Iris pigment epithelial cell (primary cell): ENCODE measurements at places on chromosomes 11 and 22.

DNA sequence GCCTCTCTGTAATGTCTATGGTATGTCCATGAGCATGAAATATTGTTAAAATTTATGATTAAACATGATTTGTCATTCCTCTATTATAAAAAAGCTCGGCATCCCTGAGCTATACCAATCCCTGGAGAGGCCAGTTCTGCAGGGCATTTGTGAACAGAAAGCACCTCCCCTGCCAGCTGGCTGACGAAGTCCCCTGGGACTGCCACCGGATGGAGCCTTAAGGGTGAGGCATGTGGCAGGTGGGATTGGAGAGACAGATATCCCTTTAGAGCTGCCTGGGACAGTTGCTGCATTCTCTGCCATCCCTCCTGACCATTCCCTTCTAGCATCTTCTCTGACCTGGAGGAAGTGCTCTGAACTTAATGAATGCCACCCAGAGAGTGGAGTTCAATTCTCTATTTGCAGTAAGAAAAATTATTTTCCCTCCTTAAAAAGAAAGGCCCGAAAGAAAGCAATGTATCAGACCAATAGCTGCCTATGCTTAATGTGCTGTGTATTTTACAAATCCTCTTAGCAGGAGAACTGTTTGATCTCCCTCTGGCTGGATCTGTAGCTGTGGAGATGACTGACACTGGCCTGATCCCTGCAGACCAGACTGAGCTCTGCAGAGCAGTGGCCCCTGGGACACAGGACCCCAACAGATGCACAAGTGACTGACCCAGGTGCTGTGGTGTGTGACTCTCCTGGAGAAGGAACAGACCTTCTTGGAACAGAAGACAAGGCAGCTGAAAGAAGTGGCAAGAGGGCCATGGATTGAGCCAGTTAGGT lies 219.0 kb upstream of the NAV2 start:
- no peak for DNase-seq

GRCh38 chr11:85133636-85134035 lies 493.5 kb downstream of the DLG2 start:
- DNase-seq = no peak

DNA sequence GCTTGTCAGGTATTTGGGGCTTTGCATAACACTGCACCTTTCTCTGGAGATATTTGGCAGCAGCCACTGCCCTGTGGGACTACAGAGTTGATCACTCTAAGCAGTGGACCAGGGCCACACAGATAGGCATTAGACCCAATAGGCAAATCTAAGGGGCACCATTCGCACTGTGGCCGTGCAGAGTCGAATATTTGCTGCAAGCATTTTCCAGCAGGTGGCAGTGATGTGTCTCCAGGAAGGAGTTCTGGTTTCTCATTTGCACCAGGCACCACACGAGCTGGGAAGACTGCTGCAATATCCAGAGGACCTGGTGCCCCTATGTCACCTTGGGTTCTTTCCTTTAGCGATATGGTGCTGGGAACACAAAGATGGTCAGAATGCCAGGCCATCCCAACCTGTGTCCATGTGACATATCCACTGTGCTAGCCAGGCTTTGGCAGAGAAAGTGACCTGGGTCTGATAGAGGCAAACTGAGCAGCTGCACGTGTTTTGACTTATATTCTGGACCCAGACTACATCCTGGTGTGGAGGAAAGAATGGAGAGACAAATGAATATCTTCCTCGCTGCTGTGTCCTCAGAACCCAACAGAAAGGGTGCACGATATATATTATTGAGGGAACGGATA lies 318.7 kb downstream of the BUD13 start:
- peak; percentile 20 for DNase-seq

GRCh38 chr11:58615559-58615958 lies 6.9 kb upstream of the CNTF start:
- no peak for DNase-seq

- peak; percentile 91 for DNase-seq
Observed at GRCh38 chr11:11916981-11917399, 75.2 kb downstream of the USP47 start.

DNA sequence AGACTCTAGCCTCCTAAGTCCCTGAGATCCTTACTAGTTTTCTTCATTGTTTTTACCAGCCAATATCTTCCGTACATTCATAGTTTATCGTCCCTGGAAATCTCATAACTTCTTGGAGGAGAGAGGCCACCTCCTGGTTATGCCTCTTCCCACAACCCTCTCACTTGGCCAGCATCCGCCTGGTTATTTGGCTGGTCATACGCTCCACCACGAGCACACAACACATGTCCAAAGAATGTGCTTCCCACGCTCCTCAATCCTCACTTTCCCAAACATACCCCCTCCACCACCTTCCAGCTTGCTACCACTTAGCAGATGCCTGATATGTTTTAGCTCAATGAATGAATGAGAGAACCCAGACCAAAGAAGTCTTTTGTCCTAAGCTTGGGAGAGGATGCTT lies 83.5 kb upstream of the EIF3D start:
- peak; percentile 7 for DNase-seq

GRCh38 chr11:116876656-116877055 lies 39.2 kb upstream of the APOA1 start:
- no peak for DNase-seq

- no peak for DNase-seq
Observed at GRCh38 chr11:113895367-113896155, 9.0 kb upstream of the HTR3B start.

DNA sequence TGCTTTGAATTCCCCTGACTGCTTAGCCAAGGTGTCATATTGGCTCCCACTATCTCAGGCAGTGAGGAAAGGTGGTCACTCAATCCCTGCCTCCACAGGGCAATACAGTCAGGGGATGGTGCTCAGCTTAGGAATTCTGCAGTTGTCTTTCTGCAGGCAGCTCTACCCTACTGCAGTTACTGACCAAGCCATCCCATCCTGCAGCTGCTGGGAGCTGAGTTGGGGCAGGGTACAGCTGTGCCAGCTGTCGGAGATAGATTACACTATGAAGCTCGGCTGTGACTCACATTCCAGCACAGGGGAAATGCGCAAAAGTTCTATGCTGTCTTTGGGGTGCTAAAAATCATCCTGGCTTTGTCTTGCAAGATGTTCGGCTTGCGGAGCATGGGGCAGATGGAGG lies 4.4 kb upstream of the DAGLA start:
- DNase-seq = no peak

GRCh38 chr11:131041331-131042040 lies 125.2 kb upstream of the SNX19 start:
- no peak for DNase-seq

GRCh38 chr11:116518141-116518540 lies 254.6 kb downstream of the BUD13 start:
- DNase-seq = no peak

- DNase-seq = no peak
Observed at GRCh38 chr11:33695051-33695566, 5.5 kb downstream of the C11orf91 start.

DNA sequence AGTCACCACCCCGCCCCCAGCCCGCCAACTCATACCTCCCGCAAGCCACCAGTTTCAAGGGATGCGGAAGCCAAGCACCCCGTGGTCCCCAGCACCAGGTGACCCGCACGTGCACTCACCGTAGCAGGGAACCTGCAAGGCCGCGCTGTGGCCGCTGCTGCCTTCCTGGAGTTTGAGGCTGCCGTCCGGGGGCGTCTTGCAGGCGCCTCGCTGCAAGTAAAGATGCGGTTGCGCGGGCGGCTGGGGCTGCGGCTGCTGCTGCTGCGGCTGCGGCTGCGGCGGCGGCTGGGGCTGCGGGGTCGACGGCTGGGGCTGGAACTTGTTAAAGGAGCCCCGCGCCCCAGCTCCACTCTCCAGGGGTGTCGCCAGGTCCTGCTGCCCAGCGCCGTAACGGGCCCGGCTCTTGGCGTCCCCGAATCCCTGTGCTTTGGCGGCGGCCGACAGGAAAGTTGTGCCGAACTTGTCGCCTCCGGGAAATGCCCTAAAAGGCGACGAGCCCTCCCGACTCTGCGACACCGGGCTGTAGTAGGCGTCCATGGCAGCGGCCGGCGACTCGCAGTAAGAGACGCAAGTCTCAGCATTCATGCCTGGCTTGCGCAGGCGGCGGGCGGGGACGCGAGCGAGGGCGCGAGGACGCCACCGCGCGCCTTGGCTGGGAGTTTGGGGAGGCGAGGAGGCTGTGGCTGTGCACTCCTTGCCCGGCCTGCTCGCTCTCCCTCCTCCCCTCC lies at the start of gene ALX4:
ALX4 (minus strand) TSS at position 662 of the 728 bp plus-strand sequence; CDS start at position 585, 77 bp downstream.
- peak; percentile 31 for DNase-seq

- no peak for DNase-seq
Observed at GRCh38 chr11:33005175-33005574, 10.5 kb upstream of the DEPDC7 start.

DNA sequence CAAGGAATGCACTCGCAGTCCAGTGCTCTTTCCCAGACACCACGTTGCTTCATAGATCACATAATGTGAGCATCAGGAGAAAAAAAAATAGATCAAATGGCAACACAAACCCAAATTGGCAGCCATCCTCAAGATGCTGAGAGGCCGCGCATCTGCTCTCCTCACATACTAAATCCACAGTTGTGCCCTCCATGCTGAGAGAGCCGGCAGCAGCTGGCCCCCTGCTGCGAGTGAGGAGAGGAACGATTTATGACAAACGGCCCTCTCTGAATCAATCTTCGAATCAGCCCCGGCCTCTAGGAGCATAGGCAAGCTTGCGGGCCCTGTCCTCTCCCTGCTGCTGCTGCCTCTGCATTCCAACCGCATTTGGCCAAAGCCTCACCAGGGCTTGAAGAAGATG lies 159.9 kb upstream of the TENM4 start:
- no peak for DNase-seq

DNA sequence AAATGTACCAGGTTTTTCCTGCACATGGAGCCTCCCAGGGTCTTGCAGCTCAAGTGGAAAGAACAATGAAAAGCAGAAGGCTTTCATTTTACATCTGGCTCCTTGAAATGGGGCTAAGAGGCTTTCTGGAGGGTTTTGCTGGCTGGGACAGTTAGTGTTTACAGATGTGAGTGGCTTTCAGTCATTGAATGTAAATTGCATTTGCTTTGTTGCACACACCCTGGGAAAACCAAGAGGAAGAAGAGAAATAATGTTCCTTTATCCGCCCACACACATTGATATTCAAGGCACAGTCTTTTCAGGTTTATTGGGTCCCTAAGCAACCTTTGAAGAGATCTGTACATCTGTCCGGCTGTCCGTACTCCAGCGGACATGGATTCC lies 144.5 kb downstream of the SPON1 start:
- DNase-seq = no peak
